Activated CD4-positive, alpha-beta memory T cell treated with anti-CD3 and anti-CD28 coated beads, Interleukin-2, amount 10 ng/mL, durations not matched to agents 7 days and 5 days (primary cell): ENCODE measurements at places on chromosomes 1 and 21. TPM values are rescaled to one million over a fixed set of nuclear protein-coding genes. Genes with fewer than 3 reads are reported as not detected.
A peak's percentile ranks its signal among the peaks of the same experiment; 100 is the strongest.

The NTNG1 gene
- total RNA-seq: not detected

- DNase-seq: no peak
Observed at GRCh38 chr1:86924324-86924960, 10.0 kb downstream of the HS2ST1 start.

GRCh38 chr1:41860214-41860613 is 58.5 kb downstream of the HIVEP3 start:
- no peak for DNase-seq

DNA sequence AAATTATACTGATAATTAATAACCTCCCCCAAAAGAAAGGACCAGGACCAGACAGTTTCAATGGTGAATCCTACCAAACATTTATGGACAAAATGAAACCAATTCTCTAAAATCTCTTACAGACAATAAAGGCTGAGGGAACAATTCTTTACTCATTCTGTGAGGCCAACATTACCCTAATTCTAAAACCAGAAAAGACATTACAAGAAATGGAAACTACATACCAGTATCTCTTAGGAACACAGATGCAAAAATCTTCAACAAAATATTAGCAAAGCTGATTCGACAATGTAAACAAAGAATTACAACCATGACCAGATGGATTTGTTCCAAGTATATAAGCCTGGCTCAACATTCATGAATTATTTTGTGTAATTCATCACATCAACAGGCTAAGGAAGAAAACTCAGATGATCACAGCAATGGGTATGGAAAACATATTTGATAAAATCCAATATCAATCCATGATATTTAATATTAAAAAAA is 8.6 kb downstream of the TMED5 start:
- no peak for DNase-seq

GRCh38 chr1:208171616-208172422 is 72.4 kb downstream of the PLXNA2 start:
- no peak for DNase-seq

- no peak for DNase-seq
Observed at GRCh38 chr1:51506537-51506936, 12.5 kb downstream of the EPS15 start.

DNA sequence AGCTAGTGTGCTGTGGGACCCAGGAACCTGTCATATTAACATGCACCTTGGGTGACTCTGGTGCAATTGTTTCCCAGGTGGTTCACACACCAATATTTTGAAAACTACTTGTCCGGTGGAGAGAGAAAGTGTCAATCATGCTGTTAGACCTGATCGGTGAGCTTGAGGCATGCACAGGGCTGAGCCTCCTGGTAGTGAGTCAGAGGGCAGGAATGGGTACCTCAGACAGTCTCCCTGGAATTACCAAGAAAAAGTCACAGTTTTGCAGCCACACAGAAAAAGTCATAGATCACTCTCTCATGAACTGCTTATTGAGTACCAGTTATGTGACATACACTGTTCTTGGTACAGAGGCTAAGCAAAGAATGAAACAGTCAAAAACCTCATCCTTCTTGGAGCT is 140.1 kb upstream of the NFIA start:
- DNase-seq: no peak

The ORC1 gene
- 28.3 TPM for total RNA-seq

The SYCP1 gene
- total RNA-seq: not detected

GRCh38 chr1:175000697-175001187 is 995 bp downstream of the CACYBP start:
- no peak for DNase-seq

The C1orf116 gene
- total RNA-seq: 0.08 TPM

GRCh38 chr1:197948926-197949899 is 32.0 kb downstream of the LHX9 start:
- DNase-seq: no peak

DNA sequence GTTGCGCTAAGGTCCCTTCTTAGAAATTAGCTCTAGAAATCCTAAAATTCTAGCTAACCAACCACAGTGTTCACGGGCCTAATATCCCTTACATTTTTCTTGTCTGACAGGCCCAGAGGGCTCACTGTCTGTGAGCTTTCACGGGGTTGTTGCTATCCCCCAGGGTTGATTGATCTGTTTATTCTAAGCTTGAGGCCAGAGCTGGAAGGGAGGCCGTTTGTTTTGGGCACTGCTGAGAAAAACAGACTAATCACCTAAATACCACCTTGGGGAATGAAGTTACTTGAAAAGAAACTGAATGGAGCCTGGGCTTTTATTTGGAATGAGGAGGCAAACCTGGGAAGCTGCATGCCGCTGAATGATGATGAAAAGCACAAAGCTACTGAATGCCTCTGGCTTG is 162.4 kb downstream of the KIF26B start:
- no peak for DNase-seq

GRCh38 chr1:68377098-68377497 is 72.7 kb downstream of the RPE65 start:
- DNase-seq: no peak

DNA sequence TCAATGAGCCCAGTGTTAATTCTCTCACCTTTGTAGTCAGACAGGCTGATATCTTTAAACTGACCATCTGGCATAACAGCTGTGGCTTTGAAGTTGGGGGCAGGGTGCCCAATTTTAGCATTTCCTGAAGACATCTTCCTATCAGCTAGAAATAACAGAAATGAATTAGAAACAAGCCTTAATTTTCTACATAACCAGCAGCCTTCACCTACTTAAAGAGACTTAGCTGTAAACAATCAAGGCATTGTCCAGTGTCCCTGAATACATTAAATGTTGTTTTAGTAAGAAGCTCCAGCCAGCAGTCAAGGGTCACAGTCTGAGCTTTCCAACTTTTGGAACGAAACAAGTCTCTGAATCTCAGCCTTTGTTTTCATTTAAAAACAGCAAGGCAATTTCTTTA is 2.8 kb downstream of the PRDX1 start:
- no peak for DNase-seq

DNA sequence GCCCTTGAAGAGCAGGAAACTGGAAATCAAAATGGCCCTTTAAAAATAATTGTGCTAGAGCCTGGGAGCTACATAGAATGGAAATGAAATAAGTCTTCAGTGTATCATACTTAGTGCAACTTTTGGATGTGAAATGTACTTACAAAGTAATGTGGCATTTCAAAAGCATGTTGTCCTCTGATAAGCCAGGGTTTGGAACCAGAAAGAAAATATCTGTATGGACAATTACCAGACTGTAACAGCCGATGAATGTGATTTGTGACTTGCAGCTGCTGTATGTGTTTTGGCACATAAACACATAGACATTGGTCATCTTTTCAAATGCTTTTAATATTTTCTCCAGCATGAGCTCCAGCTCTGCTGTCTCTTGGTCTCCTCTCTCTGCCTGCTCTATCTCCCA is 546.4 kb downstream of the OMA1 start:
- DNase-seq: no peak

The FAM151A gene
- total RNA-seq: not detected

DNA sequence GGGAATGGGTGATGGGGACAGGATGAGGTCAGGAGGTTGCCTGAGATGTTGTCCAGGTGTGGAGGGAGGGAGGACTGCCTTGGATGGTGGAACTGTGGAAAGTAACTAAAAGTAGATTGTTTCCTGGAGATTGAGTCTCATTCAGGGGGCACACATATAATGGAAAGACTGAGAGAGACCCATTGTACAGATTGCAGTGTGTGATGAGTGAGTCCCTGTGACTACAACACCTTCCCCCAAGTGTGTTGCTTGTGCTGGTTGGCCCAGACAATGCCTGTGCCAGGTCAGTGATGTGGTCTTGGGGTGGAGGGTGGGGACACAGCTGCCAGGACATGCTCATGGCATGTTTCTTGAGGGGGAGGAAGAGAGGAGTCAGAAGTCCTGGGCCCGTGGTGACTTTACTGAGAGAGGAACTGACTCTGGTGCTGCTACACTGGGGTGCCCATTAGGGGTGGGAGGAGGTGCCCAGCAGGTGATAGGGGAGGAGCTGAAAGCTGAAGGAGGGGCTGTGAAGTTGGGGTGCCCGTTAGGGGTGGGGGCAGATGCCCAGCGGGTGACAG is 5.2 kb downstream of the SNAP47 start:
- peak; percentile 10 for DNase-seq

DNA sequence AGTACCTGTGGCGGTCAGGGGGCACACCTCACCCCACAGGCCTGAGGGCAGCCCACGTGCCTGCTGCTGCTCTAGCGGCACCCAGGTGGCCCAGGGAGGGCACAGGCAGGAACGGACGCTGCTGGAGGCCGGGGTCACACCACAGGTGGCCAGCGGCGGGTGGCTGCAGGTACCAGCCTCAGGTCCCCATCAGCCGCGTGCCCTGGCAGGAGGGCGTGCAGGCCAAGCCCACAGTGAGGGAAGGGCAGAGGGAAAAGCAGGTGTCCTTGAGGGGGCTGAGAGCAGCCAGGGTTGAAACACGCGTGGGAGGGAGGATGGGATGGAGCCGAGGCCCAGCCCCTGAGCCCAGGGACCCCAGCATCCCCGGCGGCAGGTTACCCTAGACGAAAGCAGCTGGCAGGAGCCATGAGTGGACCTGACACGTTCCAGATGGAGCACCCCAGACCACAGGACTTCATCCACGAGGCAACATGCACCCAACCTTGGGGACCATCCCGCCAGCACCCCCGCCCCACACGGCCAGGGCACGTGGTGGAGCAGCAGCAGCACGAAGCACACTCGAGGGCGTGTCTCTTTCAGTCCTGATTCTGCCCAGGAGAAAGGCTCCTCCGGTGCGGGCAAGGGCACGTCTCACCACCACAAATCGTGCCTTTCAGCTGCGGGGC is 3.7 kb downstream of the SLC19A1 start:
- DNase-seq: no peak

DNA sequence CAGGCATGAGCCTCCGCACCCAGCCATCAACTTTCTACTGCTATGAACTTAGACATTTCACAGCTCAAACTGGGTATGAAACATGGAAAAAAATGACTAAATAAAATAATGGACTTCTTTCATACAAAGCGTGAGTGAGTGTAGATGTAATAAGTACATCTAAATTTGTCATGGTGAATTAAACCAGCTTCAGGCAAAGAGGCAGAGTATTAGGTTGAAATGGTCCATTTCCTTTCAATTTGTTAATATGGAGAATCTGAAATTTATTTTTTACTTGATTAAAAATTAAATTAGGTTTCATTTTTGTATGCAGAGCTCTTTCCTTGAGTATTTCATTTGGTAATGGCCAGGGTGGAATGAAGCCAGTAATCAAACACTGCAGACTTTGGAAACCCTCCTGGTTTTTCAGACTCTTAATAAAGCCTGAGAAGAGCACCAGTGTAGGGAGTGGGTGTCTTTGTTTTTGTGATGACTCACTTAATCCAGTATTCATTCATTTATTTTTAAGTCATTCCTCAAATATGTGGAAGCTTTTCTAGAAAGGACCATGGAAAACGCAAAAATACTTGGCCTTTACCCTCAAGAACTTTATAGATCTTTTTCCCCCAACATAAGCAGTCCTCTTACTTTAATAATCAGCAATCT is 49.2 kb downstream of the ALG14 start:
- no peak for DNase-seq

DNA sequence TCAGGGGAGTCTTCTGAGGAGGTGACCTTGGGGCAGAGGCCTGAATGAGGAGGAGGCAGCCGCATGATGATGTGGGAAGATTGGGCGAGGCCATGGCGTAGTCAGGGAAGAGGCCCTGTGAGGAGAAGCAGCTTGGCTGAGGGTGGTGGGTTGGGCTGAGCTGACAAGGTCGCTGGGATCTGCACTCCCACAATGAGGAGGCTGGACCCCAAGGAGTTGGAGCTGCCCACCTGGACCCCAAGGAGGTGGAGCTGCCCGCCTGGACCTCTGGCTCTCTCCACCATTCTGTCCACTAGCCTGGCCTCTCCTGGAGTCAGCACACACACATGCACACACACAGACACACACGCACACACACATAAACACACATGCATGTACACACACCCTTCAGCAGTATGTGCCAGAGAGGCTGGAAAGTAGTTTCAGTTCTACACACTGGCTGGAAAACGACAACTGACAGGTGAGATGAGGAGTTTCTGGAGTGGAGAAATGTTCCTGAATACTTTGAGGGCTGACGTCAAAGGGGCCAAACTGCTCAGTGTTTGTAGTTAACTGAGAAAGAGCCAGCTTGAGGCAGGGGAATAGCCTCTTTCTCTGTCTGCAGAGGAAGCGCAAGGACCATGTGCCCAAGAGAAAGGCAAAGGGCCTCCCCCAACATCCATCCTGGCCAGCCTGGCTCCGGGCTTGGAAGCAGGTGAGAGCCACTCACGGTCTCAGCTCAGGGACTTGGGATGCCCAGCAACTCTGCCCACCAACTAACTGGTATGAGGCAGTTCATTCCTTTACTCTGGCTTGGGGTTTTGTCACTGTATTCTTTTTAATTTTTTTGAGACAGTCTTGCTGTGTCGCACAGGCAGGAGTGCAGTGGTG is 7.1 kb downstream of the SMPDL3B start:
- no peak for DNase-seq
